ENCODE measurements at places on chromosomes 6 and 20. TPM values are rescaled to one million over a fixed set of nuclear protein-coding genes. Genes with fewer than 3 reads are reported as not detected.

DPPA5 gene
- total RNA-seq = not detected

GRCh38 chr6:150322466-150322871 is 46.3 kb upstream of the IYD start:
- H3K4me3 ChIP-seq = no peak overlapping the region
- peak overlapping the region; percentile 20 for H3K27ac ChIP-seq
- no peaks in the 10 kb centered on the region for H3K4me1 ChIP-seq
- H3K36me3 ChIP-seq = no peaks in the 10 kb centered on the region
- DNase-seq = peak; percentile 38

- no peak overlapping the region for H3K4me3 ChIP-seq
- no peak for DNase-seq
- no peaks in the 10 kb centered on the region for H3K27me3 ChIP-seq
- H3K27ac ChIP-seq = no peak overlapping the region
- H3K36me3 ChIP-seq = no peaks in the 10 kb centered on the region
- H3K4me1 ChIP-seq = peaks cover 9% of the 10 kb centered on the region
Observed at GRCh38 chr6:5673019-5673790, 333.5 kb downstream of the NRN1 start.

DNA sequence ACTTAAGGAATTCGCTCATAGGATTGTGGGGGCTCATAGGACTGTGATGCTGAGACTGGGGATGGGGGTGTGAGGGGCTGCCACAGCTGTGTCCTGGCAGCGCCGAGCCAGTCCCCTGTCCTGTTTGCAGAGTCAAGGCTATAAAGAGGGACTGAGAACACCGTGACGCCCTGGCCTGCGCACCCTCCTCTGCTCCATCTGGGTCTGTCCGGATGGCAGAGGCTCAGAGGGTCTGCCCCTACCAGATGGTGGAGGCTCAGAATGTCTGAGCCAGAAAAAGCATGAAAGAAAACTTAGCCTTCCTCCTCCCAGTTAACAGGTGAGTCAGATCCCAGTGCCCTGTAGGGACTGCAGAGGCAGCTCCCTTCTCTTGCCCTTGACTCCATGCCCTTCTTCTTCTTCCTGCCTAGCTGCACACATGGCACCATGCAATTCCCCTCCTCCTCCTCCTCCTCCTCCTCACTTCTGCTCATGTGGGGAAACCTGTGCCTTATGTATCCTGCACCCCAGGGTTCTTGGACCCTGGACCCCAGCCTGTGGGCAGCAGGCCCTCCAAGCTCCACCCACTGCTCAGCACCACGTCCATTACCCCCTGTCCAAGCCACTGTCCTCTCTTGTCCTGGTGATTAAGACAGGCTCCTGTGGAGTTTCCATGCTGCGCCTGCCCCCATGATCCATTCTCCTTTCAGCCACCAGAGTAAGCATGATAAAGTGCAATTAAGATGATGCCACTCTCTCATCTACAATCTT is 410.0 kb upstream of the SULF2 start:
- H3K27ac ChIP-seq = no peak overlapping the region
- H3K36me3 ChIP-seq = no peaks in the 10 kb centered on the region
- H3K4me3 ChIP-seq = no peak overlapping the region
- no peaks in the 10 kb centered on the region for H3K4me1 ChIP-seq
- H3K27me3 ChIP-seq = no peaks in the 10 kb centered on the region

GRCh38 chr6:153625089-153625488 is 414.0 kb upstream of the OPRM1 start:
- no peak for DNase-seq
- H3K27ac ChIP-seq = no peak overlapping the region
- no peaks in the 10 kb centered on the region for H3K27me3 ChIP-seq
- no peak overlapping the region for H3K4me3 ChIP-seq
- H3K4me1 ChIP-seq = no peaks in the 10 kb centered on the region

DNA sequence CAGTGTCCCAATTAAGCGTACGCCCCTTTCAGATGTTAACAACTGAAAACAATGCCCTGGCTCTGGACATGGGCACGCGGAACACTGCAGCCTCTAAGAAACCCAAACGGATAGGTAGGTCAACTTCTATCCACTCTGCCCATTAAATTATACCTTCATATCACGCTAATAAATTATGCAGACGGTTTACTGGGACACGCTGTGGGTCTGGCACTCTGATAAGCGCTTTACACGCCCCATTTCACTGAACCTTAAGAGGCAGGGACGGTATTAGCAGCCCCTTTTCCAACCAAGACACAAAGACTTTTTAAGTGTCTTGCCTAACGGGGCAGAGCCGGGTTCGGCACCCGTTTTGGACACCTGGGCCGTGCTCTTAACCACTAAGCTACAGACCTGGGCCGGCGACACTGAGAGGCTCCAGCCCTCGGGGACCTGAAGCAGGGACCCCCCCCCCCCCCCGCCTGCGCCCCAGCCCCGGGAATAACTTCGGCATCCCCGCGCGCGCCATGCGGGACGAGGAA is 744 bp downstream of the STAU1 start:
- H3K27ac ChIP-seq = peak overlapping the region; percentile 94
- H3K27me3 ChIP-seq = no peaks in the 10 kb centered on the region
- no peaks in the 10 kb centered on the region for H3K36me3 ChIP-seq
- peak; percentile 36 for DNase-seq
- peak overlapping the region; percentile 63 for H3K4me3 ChIP-seq

EYA2 gene
- 2.0 TPM for total RNA-seq

DNA sequence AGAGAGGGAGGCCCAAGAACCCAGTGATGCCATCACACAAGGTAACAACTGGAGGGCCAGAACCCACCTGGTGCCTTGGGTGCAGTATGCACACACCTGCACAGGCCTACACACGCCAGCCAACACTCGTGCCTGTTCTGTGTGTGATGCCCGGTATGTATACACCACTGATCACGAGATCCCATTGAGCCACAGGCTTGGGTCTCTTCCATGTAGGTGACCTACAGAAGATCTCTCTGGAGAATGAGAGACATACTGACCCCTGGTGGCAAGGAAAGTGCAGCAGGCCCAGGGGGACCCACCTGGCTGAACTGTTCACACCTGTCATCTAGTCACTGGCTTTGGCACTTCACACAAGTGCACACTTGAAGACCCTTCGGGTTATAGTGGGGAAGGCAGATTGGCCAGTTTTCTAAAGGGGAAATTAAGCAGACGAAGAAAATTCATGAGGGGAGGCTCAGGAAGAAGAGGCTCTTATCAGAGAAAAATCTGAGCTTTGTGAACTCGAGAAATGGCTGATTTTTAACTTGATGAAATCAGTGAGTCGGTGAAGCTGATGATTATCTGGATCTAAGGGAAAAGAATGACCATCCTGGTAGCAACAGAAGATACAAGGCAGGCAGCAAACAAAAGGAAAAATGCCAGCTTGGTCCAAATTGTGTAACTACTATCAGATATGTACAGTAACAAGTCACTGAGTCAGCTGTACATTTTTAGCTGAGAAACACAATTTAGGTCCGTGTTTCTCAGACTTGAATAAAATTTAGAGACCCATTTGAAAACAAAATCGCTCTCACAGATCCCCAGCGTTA is 69.1 kb upstream of the PBOV1 start:
- H3K27ac ChIP-seq = no peak overlapping the region
- no peaks in the 10 kb centered on the region for H3K36me3 ChIP-seq
- H3K27me3 ChIP-seq = no peaks in the 10 kb centered on the region

DNA sequence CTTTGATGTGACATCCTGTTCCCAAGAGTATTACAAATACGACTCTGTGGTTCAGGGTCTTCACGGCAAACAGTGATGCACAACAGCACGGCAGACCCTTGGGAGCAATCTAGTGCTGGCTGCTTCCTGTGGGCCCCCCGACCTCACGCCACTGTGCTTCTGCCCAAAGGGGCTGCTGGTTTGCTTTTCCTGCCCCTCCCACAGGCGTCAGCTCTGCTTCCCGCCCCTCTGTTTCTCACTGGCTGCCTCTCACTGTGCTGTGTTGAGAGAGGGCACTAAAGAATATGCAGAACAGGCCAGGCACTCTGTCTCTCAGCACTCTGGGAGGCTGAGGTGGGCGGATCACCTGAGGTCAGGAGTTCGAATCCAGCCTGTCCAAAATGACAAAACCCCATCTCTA is 554.5 kb upstream of the AGPAT4 start:
- no peaks in the 10 kb centered on the region for H3K27me3 ChIP-seq
- H3K27ac ChIP-seq = no peak overlapping the region
- H3K4me1 ChIP-seq = no peaks in the 10 kb centered on the region
- DNase-seq = no peak

- H3K27me3 ChIP-seq = no peaks in the 10 kb centered on the region
- no peaks in the 10 kb centered on the region for H3K4me1 ChIP-seq
- no peaks in the 10 kb centered on the region for H3K36me3 ChIP-seq
Observed at GRCh38 chr20:1297486-1297885, 31.4 kb downstream of the SNPH start.
